ENCODE measurements at places on chromosomes 3 and 15. TPM values are rescaled to one million over a fixed set of nuclear protein-coding genes. Genes with fewer than 3 reads are reported as not detected.

The MAP4 gene
- 140 TPM for total RNA-seq

The ATRIP gene
- total RNA-seq: 9.0 TPM

The KCTD6 gene
- total RNA-seq: 6.6 TPM

GRCh38 chr3:10015461-10015904 lies 10.8 kb upstream of the FANCD2 start:
- peaks cover 19% of the 10 kb centered on the region for H3K36me3 ChIP-seq
- no peak overlapping the region for H3K4me3 ChIP-seq
- peaks cover 24% of the 10 kb centered on the region for H3K4me1 ChIP-seq
- DNase-seq: peak; percentile 49
- H3K27me3 ChIP-seq: no peaks in the 10 kb centered on the region

- no peaks in the 10 kb centered on the region for H3K4me1 ChIP-seq
- H3K4me3 ChIP-seq: no peak overlapping the region
- peak overlapping the region; percentile 72 for H3K27ac ChIP-seq
- H3K36me3 ChIP-seq: no peaks in the 10 kb centered on the region
- no peaks in the 10 kb centered on the region for H3K27me3 ChIP-seq
Observed at GRCh38 chr15:51111061-51111460, 16.4 kb upstream of the TNFAIP8L3 start.

- H3K27me3 ChIP-seq: no peaks in the 10 kb centered on the region
- H3K4me1 ChIP-seq: no peaks in the 10 kb centered on the region
- no peak overlapping the region for H3K4me3 ChIP-seq
- DNase-seq: no peak
- no peaks in the 10 kb centered on the region for H3K36me3 ChIP-seq
- H3K27ac ChIP-seq: no peak overlapping the region
Observed at GRCh38 chr3:151425627-151426340, 35.1 kb downstream of the IGSF10 start.

- H3K4me3 ChIP-seq: no peak overlapping the region
- no peaks in the 10 kb centered on the region for H3K36me3 ChIP-seq
- H3K27me3 ChIP-seq: no peaks in the 10 kb centered on the region
- no peak for DNase-seq
- no peak overlapping the region for H3K27ac ChIP-seq
- no peaks in the 10 kb centered on the region for H3K4me1 ChIP-seq
Observed at GRCh38 chr15:48112242-48112641, 8.5 kb upstream of the SLC24A5 start.

GRCh38 chr3:194342861-194343560 lies 8.1 kb downstream of the CPN2 start:
- DNase-seq: no peak
- no peaks in the 10 kb centered on the region for H3K27me3 ChIP-seq
- no peaks in the 10 kb centered on the region for H3K4me1 ChIP-seq
- no peak overlapping the region for H3K4me3 ChIP-seq
- H3K27ac ChIP-seq: no peak overlapping the region

DNA sequence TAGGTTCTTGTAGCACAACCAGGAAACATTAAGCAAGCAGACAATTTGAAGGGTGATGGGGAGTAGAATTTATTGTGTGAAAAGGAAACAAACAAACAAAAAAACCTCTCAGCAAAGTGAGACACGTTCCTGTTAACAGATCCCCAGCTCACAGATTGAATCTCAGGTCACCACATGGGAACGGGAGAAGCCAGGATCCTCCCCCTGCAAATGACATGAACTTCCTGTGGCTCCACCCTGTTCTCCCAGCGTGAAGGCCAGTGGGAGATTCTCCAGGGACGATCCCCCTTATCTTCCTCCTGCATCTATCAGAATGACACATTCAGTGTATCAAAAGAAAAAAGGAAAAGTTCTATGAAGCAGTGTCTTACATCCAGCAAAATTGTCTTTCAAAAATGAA lies 1488.1 kb downstream of the OTOL1 start:
- no peaks in the 10 kb centered on the region for H3K36me3 ChIP-seq
- no peaks in the 10 kb centered on the region for H3K4me1 ChIP-seq
- H3K27me3 ChIP-seq: no peaks in the 10 kb centered on the region
- no peak overlapping the region for H3K4me3 ChIP-seq
- no peak for DNase-seq
- no peak overlapping the region for H3K27ac ChIP-seq

DNA sequence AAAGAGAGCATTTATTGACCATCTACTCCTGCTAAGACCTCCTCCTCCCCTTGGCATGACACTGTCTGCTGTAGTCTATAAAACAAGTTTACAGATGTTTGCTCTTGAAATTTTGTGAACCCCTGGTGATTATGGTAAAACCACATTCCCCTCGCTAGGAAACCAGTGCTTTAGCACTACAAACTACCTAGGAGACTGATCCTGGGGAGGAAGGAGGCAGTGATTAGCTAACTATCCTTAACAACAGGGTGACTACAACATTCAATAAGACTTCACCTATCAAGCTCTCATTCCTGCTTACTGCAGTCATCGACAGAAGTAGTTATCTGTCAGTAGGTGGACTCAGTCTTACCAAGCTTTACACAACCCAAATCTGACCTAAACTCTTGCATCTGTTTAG lies 371.3 kb downstream of the TUSC7 start:
- H3K27me3 ChIP-seq: no peaks in the 10 kb centered on the region
- no peaks in the 10 kb centered on the region for H3K36me3 ChIP-seq
- no peak overlapping the region for H3K27ac ChIP-seq
- no peak overlapping the region for H3K4me3 ChIP-seq
- no peaks in the 10 kb centered on the region for H3K4me1 ChIP-seq

DNA sequence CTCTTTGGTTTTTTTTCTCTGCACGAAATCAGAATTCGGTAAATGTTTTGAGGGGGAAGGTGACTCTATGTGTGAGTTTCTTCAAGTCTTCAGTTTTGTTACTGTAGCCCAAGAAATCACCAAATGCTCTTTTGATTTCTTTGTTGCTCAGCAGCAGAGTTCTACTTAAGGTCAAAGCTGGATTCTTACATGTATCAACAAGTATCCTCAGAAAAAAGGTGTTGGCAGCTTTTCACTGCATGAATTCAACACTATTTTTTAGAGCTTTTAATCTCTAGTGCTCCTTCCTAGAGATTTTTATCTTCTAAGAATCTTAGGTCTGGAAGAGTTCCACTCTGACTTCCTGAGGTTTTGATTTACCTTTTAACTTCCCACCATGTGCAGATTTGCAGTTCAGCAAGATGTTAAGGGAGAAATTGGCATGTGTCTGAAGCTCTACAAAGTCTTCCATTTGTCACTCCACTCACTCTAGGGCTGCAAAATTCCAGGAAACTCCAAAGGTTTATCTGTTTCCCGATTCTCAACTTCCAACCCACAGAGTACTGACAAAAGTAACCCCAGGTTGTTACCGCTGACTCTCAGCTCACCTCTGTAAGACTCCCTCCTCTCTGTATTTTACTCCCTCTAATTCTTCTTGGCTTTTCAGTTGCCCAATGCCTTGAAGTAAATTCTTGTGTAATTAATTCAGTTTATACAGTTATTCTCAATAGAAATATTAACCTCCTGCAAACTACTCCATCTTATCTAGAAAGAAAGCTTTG lies 13.3 kb upstream of the CD200 start:
- no peaks in the 10 kb centered on the region for H3K36me3 ChIP-seq
- no peak overlapping the region for H3K4me3 ChIP-seq
- no peak overlapping the region for H3K27ac ChIP-seq
- H3K27me3 ChIP-seq: no peaks in the 10 kb centered on the region

- no peaks in the 10 kb centered on the region for H3K4me1 ChIP-seq
- H3K27ac ChIP-seq: no peak overlapping the region
- H3K36me3 ChIP-seq: no peaks in the 10 kb centered on the region
Observed at GRCh38 chr3:191414286-191414685, 46.7 kb upstream of the PYDC2 start.

GRCh38 chr3:62531981-62532380 lies 158.6 kb upstream of the FEZF2 start:
- DNase-seq: no peak
- no peaks in the 10 kb centered on the region for H3K36me3 ChIP-seq
- H3K4me3 ChIP-seq: no peak overlapping the region
- H3K4me1 ChIP-seq: no peaks in the 10 kb centered on the region

Measured in ascending aorta (tissue), 2 donors.